HS-5 (cell line): ENCODE measurements at places on chromosomes 1 and 21.

DNA sequence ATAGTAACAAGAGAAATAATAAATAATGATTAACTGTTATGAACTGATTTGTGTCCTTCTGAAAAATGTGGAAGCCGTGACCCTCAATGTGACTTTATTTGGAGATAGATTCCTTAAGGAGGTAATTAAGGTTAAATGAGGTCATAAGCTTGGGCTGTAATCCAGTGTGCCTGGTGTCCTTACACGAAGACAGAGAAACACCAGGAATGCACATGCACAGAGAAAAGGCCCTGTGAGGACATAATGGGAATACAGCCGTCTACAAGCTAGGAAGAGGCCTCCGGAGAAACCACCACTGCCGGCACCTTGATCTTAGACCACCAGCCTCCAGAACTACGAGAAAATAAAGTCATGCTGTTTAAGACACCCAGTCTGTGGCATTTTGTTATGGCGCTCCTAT lies 215.9 kb downstream of the NEGR1 start:
- no peak for DNase-seq

GRCh38 chr1:111743679-111744101 lies 4.5 kb upstream of the INKA2 start:
- peak; percentile 87 for DNase-seq

GRCh38 chr1:165174491-165174890 lies 182.0 kb downstream of the LMX1A start:
- no peak for DNase-seq

DNA sequence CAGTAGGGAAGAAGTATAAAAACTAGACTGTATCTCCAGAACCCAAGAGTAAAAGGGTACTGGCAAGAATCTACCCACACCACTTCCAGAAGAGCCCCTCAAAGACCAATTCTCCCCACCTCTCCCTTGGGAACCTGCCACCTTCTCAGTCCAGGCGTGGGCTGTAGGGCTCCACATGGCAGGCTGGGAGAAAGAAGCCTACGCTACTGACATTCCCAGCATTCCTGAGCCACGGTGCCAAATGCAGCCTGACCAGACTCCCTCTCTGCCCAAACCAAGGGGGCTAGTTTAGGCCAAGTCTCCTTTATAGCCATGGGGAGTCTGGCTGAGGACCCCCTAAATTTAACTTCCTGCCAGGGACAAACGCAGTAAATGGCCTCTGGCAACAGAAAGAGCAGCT lies 2.0 kb downstream of the UBE2Q1 start:
- no peak for DNase-seq

DNA sequence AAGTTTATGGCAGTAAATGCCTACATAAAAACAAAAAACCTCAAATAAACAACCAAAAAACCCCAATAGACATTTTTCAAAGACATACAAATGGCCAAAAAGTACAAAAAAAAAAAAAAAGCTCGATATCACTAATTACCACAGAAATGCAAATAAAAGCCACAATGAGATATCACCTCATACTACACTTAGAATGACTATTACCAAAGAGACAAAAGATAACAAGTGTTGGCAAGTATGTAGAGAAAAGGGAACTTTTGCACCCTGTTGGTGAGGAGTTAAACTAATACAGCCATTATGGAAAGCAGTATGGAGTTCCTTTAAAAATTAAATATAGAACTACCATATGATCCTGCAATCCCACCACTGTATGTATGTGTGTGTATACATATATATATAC lies 21.1 kb downstream of the SLC25A24 start:
- no peak for DNase-seq

DNA sequence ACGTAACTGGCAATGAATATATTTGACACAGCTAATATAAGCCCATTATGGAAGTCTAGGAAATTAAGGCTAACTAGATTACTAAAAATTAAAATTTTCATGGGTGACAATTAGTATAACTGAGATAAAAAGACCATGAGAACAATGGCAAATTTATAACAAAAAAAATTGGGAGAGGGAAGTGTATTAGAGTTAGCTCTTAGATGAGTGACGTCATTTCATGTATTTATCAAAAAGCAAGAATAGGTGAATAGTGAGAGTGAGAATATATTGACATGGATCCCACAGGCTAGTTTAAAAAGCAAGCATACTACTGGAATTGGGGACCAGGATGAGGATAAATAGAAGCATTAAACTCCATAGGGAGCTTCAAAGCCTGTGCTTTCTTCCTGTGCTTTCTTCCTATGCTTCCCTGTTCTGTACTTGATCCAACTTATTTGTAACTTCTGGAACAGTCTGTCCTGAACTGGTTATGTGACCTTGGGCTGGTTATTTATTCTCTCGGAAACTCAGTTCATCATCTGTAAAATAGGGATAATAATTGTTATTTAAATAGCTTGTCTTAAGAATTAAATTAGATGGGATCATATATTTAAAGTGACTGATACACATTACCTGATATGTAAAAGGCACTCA lies 9.1 kb downstream of the BCL9 start:
- no peak for DNase-seq

DNA sequence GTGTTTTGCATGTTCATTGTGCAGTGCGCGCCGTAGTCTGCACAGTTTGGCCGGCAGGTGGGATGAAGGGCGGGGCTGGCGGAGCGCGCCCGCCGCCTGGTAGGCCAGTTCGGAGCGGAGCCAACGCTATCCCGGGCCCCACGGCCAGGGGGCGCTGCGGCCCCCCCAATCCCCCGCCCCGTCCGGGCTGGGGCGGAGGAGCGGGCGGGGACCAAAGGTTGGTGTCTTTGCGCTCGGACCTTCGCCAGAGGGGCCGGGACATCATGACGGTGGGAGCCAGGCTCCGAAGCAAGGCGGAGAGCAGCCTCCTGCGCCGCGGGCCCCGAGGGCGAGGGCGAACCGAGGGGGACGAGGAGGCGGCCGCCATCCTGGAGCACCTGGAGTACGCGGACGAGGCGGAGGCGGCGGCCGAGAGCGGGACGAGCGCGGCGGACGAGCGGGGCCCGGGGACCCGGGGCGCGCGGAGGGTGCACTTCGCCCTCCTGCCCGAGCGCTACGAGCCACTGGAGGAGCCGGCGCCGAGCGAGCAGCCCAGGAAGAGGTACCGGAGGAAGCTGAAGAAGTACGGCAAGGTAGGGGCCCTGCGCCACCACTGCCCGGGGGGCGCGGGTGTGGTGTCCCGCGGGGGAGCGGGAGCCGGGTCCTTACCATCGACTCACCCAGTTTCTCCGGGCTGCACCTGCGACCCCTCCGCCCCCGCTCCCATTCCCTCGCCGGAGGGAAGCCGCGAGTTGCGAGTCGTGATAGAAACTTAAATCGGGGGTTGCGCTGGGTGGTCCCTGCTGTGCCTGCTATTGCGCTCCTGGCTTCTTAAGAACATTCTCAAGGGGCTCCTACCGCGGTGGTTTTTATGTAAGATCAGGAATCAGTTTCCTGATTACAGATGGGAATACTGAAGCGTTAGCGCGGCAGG lies at the start of gene C1orf115:
TSS of gene C1orf115 (plus strand) at position 224 of the 913 bp plus-strand sequence. CDS start at position 264, 40 bp downstream.
- peak; percentile 28 for DNase-seq

- DNase-seq = no peak
Observed at GRCh38 chr1:115842948-115843347, 2.0 kb upstream of the NHLH2 start.

GRCh38 chr1:20821466-20821865 lies 34.4 kb upstream of the HP1BP3 start:
- no peak for DNase-seq

DNA sequence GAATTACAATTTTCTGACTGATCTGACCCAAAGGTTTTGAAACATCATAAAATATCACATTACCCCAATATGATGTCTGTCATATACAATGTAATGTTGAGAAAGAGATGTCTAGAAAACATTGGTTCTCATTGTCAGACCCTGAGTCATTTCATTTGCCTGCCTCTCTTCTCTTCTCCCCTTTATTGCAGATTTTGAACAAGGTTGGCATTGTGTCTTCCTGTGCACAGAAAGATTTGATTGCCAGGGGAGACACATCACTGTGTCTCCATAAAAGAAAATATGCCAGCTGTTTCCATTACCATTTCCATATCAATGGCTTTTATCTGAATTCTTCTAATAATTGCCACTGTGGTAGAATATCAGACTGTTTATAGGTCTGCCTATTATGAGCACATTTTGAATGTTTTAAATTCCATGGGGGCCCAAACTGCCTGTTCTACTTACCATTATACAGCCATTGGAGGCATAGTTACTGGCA lies 65.6 kb downstream of the IFI44 start:
- no peak for DNase-seq

DNA sequence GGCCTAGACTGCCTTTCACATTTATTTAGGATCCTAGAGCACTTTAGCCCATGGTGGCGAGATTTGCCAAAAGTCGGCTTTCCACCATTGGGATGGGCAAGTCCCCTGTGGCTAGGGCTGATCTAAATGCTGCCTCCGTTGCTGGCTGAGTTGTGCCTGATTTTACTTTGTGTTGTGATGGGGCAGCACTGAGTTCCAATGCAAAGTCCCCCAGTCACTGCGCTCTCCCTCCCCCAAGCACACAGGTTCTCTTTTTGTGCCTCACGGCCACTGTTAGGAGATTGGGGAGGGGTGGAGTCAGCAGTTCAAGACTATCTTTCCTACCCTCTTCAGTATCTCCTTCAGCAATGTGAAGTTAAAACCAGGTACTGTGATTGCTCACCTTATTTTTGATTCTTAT lies 66.7 kb upstream of the COX20 start:
- DNase-seq = no peak

GRCh38 chr1:71755441-71755840 lies 526.9 kb downstream of the NEGR1 start:
- DNase-seq = no peak

DNA sequence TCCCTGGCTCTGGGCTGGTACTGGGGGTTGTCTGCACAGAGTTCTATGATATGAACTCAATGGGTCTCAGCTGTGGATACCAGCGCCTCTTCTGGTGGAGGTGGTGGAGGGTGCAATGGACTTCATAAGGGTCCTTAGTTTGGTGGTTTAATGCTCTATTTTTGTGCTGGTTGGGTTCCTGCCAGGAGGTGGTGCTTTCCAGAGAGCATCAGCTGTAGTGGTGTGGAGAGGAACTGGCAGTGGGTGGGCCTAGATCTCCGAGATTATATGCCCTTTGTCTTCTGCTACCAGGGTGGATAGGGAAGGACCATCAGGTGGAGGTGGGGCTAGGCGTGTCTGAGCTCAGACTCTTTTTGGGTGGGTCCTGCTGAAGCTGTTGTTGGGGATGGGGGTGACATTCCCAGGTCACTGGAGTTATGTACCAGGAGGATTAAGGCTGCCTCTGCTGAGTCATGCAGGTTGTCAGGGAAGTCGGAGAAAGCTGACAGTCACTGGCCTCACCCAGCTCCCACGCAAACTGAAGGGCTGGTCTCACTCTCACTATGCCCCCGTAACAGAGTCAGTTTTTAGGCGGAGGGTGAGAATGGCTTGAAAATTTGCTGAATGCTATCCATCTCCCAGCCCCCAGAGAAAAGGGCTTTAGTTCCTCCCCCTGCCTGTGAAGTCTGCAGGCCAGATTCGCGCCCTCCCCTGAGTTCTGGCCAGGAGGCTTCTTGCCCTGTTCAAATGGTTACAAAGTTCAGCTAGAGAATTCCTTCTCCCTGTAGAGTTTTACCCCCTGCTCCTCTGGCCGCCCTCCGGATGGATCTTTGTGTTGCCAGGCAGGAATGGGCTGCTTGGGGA lies 902.9 kb downstream of the LTN1 start:
- DNase-seq = no peak

GRCh38 chr1:108862017-108862610 lies 5.2 kb upstream of the AKNAD1 start:
- DNase-seq = no peak

- no peak for DNase-seq
Observed at GRCh38 chr1:92743221-92743620, 41.7 kb downstream of the EVI5 start.

GRCh38 chr1:157153746-157154145 lies 15.6 kb upstream of the ETV3 start:
- DNase-seq = no peak

- no peak for DNase-seq
Observed at GRCh38 chr21:41924368-41924754, 29.5 kb downstream of the C2CD2 start.

GRCh38 chr1:93033785-93034184 lies 45.3 kb upstream of the MTF2 start:
- DNase-seq = no peak

- no peak for DNase-seq
Observed at GRCh38 chr1:236507022-236507700, 16.6 kb upstream of the LGALS8 start.

DNA sequence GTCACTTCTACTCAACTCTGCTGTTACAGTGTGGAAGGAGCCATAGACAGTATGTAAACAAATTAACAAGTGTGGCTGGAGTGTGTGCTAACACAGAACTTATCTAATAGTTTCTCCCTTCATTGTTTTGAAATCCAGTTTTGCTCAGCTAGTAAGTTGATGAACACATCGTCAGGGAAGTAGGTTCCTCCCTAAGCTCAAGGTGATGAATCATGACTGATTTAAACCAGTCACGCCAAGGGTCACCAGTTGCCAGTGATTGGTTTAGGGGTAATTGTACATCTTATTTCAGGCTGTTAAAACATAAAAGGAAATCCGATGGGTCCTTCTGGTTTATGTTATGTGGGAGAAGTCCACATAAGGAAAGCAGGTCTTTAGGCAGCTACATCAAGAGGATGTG lies 97.0 kb upstream of the CHODL start:
- peak; percentile 24 for DNase-seq

DNA sequence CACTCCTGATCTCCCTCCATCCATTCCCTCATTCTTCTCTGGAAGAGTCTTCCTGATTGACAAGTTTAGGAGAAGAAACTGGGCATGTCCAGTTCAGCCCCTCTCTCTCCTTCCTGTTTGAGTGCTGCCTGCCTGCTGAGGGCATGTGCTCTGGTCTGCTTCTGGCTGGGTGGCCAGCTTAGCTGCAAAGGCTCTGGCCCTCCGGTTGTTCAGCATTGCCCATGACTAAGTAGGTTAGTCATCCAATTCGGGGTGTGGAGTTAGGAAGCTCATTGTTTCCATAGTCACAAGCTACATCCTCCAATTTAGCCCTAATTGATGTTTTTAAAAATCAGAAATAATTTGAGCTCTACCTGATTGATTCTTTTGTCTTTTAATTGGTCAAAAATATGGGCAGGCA lies 25.6 kb upstream of the PLA2G2E start:
- peak; percentile 60 for DNase-seq

DNA sequence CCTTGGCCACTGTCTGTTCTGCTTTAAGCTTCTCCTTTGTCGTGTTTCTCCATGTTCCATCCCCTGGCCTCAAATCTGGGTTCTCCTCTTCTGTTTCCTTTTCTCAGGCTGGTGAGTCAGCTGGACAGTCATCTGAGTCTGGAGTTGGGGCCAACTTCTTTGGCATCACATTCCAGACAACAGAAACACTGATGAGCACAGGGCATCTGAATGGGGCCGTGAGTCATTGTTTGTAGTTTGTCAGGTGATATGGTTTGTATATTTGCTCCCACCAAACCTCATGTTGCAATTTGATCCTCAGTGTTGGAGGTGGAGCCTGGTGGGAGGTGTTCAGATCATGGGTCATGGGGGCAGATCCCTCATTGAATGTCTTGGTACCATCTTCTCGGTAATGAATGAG lies 14.3 kb upstream of the OLIG2 start:
- peak; percentile 88 for DNase-seq

- DNase-seq = no peak
Observed at GRCh38 chr1:193937308-193937707, 750.9 kb upstream of the B3GALT2 start.
